ENCODE measurements at places on chromosomes 5 and 9.
A peak's percentile ranks its signal among the peaks of the same experiment; 100 is the strongest.

- DNase-seq, result peak; percentile 63
Measured at GRCh38 chr9:98854266-98854665, 46.8 kb downstream of the GALNT12 start.

DNA sequence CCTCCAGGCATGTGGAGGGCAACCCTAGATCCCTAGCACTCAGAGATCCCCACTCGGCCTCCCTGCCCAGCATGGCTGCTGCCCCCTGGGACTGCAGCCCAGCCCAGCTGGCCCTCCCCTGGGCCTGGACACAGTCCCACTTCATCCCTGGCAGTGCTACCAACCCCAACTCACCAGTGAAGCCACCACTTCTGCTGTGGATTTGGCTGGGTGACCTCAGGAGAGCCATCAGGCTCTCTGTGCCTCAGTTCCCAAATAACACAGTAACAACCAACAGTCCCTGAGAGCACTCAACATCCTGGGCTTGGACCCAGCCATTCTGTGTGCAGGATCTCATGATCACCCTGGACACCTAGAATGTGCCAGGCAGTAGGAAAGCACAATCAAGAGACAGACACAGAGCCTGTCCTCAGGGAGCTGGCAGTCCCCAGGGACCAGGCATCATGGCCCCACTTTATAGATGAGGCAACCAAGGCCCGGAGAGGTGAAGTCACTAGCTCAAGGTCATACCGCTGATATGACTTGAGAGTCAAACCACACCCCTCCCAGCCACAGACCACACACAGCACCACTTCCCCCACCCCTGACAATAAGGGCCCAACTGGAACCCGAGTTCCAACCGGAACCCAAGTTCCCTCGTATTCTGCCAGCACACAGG is 4.7 kb upstream of the PSMB7 start:
- DNase-seq, result no peak

- DNase-seq, result no peak
Measured at GRCh38 chr9:89891591-89892304, 286.9 kb downstream of the GADD45G start.

GRCh38 chr5:66796305-66797292 is 200.4 kb downstream of the MAST4 start:
- DNase-seq, result no peak

DNA sequence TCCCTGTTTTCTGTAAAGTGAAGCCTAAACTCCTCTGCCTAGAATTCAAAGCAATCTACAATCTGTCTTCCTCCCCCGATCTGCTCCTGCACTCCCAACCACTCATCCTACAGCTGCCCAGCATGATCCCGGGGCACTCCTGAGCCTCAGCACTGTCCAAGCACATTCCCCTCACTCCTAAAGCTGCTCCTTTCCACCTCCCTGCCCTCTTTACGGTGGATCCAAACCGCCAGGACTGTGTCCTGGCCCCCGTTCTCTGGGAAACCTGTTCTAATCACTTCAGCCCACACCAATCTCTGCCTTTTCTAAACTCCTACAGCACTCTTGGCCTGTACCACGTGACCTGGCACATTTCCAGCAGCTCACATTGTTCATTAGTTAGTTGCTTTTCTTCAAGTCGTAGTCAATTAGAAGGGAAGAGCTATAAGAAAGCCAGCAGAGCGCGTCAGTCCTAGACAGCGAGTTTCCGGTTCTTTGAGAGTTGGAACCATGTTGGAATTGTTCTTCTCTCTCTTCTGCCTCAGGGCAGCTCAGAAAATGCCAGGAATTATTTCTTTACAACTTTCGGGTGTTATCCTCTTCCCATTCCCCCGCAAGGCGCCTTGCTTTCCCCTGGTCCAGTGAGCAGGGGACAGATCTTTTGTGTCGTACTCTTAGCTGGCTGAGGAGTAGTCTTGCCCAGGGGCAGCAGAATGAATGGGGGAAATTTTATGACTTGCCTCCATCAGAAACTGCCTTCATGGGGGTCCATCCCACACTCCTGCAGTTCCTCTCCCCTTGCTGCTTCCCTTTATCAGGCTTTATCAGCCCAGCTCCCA is 60.7 kb downstream of the NRG2 start:
- peak; percentile 10 for DNase-seq

DNA sequence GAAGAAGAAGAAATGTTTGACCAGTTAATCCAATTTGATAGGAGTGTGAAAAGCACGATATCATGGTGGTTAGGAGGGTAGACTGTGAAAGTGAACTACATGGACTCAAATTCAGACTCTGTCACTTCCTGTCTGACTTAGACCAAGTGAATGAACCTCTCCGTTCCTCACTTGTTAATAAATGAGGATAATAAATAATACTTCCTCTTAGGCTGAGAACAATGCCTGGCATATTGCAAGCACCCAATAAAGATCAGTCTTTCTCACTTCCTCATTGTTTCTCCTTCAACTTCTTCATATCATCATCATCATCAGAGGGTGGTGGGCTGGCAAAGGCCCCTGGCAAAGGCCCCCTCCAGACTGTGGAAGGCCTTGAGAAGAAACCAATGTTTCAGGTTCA is 148.7 kb downstream of the CDK5RAP2 start:
- no peak for DNase-seq

- peak; percentile 12 for DNase-seq
Measured at GRCh38 chr9:84140535-84141101, 160.0 kb downstream of the RMI1 start.

- DNase-seq, result no peak
Measured at GRCh38 chr9:111412280-111412679, 71.9 kb downstream of the ECPAS start.

GRCh38 chr9:125074976-125075375 is 68.4 kb downstream of the SCAI start:
- peak; percentile 12 for DNase-seq

DNA sequence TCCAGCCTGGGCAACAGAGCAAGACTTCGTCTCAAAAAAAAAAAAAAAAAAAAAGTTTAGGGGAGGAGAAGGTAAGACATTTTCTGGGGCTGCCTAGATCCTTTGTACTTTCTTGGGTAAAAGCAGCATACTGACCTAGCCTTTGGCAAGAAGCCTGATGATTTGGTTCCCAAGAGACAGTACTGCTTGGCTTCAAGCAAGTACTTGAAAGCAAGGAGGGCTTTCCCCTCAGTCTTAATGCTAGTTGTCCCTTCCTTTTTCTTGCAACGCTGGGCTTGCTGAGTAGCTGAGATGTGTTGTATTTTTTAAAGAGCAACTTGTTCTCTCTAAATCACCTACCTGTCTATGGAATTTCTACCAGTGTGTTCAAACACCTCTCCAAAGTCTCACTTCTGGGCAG is 76.2 kb downstream of the INSYN2B start:
- DNase-seq, result no peak

- no peak for DNase-seq
Measured at GRCh38 chr9:93343663-93344062, 107.8 kb upstream of the FAM120A start.

GRCh38 chr5:1171340-1171941 is 30.0 kb upstream of the SLC6A19 start:
- DNase-seq, result peak; percentile 45

GRCh38 chr5:34957857-34958690 is 28.7 kb downstream of the DNAJC21 start:
- peak; percentile 44 for DNase-seq

- DNase-seq, result no peak
Measured at GRCh38 chr9:35749515-35750255, 598 bp downstream of the RGP1 start.

GRCh38 chr5:52995095-52995494 is 5.9 kb downstream of the ITGA2 start:
- DNase-seq, result no peak

DNA sequence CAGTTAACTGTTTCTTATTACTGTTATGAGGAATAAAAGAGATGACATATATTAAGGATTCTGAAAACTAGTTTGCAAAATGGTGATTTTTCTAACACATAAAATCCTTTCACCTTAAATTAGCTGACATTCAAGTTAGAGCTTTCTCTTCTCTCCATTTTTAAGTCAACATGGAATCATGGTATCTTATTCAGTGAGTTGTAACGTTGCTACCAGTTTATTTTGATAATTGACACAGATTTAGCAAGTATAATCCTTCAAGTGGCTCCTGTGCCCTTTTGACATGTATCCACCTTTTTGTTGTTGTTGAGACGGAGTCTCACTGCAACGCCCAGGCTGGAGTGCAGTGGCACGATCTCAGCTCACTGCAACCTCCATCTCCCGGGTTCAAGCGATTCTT is 58.5 kb downstream of the CSNK1A1 start:
- DNase-seq, result no peak

GRCh38 chr5:33755231-33755630 is 136.6 kb downstream of the ADAMTS12 start:
- peak; percentile 54 for DNase-seq

DNA sequence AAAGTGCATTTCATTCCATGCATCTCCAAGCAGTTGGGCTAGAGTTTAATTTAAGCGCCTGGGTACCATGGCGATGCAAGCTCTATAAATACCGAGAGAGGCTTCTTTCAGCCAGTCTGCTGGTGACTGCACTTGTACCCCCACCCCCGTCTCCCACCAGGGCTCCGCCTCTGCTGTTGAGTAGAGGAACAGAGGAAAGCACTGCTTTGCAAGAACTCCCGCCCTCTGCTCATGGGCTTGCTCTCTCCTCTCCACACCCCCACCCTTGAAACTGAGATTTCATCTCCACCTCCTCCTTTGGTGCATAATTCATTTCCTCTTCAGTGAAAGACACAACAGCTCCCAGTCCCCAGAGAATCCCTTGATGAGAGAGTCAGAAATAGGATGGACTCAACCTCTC is 5.1 kb upstream of the WWC1 start:
- no peak for DNase-seq

GRCh38 chr9:26727471-26727870 is 165.1 kb downstream of the CAAP1 start:
- no peak for DNase-seq

DNA sequence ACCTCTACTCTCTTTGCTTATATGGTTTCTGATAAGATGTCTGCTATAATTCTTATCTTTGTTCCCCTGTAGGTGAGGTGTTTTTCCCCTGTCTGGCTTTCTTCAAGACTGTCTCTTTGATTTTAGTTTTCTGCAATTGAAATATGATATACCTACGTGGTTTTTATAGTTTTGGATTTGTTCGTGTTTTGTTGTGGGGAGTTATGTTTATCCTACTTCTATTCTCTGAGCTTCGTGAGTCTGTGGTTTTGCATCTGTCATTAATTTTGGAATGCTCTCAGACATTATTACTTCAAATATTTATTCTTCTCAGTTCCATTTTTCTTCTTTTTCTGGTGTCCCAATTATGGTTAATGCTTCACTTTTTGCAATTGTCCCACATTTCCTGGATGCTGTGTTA is 521.3 kb downstream of the KCTD16 start:
- DNase-seq, result no peak

DNA sequence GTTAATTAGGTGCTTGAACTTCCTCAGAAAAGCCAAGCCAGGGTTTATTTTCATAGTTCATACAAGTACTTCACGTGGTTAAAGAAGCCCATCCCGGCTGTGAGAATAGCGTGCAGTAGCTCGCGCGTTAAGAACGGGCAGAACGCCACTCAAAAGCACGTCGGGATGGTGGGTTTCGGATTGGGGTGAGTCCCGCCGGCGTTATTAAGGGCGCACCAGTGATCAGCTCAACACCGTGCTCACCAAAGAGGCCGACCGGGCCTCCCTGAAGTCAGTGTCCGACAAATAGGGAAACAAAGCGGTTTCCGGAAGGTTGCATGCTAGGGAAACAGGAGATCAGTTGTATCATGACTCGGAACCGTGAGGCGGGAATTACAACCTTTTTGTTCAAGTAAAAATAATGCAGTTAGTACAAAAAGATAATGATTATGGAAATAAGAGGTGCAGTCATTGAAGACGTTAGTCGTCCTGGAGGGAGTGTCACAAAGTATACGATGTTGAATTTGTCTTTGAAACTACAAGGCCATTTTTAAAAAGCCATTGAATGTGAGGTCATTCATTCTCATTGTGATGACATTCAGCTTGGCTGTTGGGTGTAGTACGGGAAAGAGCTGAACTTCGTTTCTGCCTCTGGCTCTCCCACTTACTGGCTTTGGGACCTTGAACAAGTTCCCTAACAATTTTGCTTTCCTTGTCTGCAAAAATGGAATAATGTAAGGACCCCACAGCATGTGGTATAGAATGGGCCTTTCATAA is 992 bp downstream of the SETD9 start:
- DNase-seq, result no peak

DNA sequence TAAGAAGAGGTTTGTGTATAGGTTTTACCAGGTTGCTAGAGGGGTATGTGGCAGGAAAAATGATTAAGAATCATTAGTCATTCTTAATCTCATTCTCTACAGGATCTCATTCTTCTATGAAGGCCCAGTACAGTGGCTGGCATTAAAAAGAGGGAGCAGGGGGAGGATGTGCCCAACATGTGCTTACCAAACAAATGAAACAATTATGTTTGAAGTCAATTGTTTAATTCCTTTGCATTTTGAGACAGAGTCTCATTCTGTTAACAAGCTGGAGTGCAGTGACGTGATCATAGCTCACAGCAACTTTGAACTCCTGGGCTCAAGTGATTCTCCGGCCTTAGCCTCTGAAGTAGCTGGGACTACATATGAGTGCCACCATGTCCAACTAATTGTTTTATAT is 23.0 kb downstream of the FNIP1 start:
- no peak for DNase-seq

GRCh38 chr9:86766912-86767311 is 180.4 kb downstream of the GAS1 start:
- peak; percentile 68 for DNase-seq

GRCh38 chr5:89270901-89271300 is 387.9 kb upstream of the MEF2C start:
- peak; percentile 16 for DNase-seq

- no peak for DNase-seq
Measured at GRCh38 chr5:122480146-122480545, 168.1 kb downstream of the SNCAIP start.

- peak; percentile 64 for DNase-seq
Measured at GRCh38 chr5:32506799-32507198, 62.3 kb upstream of the ZFR start.

DNA sequence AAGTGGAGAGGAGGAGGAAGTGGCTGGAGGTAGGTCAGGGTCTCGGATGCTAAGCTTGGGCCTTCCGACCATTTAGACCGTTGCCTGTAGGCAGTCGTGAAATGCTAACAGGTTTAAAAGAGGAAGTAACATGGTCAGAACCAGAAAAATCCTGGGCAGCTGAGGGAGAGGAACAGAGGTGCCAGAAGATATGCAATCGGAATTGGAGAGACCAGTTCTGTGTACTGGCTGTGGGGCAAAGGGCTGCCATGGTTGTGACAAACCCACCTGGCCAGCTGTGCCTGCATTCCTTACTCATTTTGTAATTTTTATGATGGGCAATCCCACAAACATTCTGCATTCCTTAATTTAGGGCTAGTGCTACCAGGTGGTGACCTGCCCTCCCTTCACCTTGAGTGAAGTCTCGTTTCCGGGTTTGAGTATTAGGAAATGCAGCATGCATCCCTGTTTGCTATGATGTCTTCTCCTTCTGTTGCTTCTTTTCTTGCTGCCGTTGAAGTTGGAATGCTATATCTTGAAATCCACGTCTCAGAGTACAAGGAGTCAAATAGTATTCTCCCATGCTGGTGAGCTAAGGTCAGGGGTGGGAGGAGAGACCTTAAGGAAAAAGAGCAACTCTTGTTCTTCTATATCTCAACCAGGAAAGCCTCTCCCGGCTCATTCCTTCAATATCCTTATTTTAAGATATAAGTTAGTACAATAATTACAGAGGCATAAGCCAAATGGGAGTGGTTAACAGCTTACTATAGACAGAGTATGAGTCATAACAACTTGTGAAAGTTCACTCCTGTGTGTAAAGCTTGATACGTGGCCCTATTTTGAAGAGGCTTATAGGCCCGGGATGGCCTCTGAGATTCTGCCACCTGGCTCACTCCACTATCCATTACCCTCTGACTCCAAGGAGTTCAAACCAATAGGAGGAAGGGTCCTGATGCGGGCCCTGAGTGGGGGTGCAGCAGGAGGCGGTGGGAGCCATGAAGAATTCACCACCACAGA is 37.0 kb downstream of the B4GALT1 start:
- DNase-seq, result peak; percentile 81

All from fibroblast of villous mesenchyme (primary cell).